Bone marrow (tissue), 2 donors: ENCODE measurements at places on chromosomes 13 and 19.

DNA sequence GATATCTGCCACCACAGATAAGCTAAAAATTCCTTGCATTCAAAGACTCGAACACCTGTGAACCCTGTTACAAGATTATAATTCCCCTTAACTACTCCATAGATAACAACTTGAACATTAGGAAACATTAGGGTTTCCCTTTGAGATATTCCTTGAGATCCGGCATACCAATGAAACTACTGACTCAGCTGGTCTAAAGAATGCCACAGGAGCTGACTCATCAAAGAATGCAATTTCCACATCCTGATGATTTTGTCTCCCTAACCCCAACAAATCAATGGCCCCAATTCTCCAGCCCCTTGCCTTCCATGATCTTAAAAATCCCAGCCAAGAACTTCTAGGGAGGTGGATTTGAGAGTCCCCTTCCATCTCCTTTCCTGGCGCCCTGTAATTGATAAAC is 35.6 kb upstream of the ZNF599 start:
- DNase-seq = no peak

GRCh38 chr19:5947435-5947834 is 30.5 kb downstream of the RANBP3 start:
- DNase-seq = no peak

- DNase-seq = no peak
Observed at GRCh38 chr13:27962128-27962841, 6.8 kb downstream of the CDX2 start.

- DNase-seq = no peak
Observed at GRCh38 chr13:61575973-61576372, 160.3 kb upstream of the PCDH20 start.

DNA sequence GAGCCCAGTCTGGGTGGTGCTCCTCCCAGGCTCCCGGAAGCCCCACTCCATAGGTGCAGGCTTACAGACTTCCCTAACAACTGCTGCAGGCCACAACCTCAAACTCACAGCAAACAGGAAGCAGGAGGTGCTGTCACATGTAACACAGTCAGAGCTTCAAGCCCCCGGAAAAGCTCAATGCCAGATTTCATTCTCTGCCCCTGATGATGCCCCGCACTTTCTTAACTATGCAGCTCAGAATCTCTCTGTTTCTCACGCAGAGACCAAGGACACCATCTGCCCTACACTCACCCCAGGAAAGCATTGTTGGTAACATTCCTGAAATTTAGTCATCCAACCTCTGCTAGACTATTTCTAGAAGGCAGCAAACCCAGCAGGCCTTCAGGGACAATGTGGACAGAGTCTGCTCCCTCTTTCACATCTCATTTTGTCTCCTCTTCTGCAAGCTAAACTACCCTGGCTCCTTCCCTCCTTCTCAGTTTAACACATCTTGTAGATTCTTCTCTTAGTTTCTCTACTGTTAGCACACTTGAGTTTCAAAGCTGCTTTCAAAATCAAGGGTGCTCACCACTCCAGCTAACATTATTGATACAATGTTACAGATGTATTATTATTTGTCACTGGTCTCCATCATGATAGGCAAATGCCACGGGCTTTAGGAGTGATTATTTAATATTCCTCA is 162.5 kb downstream of the KCTD12 start:
- no peak for DNase-seq

DNA sequence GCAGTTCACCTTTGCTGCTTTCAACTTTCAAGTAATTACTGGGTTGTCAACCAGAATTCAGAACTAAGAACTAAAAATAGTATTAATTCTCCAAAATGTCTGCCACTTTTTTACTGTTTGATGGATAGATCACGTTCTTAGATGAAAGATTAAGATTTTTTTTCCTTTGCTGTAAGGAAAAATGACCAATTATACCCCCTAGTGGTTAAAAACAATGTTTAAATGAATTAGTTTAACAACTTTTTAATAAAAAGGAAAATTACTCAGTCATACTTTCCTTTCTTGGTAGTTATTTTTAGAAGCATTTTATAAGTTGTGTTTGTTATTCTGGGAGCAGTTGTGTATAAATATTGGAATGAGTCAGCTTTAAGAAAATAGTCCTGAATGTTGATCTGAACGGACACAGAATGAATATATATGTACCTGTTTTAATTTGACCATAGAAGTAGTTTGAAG is 4.6 kb downstream of the TM9SF2 start:
- no peak for DNase-seq

DNA sequence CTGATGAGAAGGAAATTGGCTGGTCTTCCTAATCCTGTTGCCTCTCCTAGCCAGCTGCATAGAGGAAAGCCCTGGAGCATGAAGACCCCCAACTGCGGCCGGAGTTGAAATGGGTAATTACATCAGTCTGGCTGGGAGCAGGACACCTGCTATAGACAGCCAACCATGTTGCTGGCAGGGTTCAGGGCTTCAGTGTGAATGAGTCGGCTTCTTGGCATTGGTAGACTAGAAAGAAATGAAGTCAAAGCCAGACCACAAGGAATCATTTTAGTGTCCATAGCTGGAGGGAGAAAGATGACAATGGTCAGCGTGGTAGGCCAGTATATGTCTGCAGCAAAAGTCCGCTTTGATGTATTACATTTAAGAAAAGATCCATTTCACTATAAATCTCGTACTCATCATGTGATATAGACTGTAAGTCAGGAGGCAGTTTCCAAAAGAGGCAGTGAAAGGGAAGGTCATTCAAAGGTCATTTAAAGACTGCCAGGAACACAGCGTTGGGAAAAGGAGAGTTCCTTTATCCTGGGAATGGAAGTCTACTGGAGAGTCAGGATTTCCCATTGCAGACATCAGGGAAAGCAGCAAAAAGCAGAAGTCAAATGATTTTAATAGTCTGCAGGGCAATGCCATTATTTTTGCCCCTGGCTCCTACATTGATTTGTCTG is 262.7 kb downstream of the DNAJC15 start:
- DNase-seq = no peak

- DNase-seq = no peak
Observed at GRCh38 chr19:38711726-38712153, 32.5 kb downstream of the CAPN12 start.

DNA sequence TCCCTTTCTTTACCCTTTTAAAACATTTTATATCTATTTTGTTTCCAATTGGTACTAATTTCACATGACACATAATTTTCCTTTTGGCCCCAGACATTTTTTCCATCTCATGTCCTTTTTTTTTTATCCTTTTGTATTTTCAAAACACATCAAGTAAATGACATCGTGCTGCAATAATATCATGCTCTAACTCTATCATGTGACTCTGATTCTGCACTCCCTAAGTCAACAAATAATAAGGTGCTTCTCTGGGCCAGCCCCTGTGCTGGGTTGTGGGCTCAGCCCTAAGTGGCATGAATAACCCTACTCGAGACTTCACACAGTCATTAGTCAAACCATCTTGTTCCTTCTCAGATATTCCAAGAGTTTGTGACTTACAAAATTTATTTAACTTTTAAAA is 21.7 kb downstream of the NALCN start:
- no peak for DNase-seq

DNA sequence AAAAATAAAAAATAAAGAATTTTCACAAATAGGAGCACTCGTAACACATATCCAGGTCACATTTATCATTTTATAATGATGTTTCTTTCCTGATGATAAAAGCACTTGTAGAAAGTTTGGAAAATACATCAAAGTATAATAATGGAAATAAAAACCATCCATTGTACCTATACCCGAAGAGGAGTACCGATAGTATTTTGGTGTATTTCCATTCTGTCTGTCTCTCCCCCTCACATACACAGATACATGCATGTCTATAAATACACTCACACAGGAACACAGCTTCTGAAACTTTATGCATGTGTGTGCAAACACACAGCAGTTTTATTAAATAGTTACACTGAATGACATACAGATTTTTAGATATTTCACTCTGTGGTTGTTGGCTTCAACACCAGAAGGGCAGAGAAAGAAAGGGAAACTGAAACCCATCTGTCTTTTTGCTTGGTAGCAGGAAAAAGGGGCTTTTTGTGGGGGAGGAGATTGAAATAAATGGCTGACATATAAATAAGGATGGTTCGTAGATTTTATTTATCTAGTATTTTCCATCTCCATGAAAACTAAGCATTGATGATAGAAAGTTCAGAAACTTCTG is 114.8 kb downstream of the LRCH1 start:
- no peak for DNase-seq

DNA sequence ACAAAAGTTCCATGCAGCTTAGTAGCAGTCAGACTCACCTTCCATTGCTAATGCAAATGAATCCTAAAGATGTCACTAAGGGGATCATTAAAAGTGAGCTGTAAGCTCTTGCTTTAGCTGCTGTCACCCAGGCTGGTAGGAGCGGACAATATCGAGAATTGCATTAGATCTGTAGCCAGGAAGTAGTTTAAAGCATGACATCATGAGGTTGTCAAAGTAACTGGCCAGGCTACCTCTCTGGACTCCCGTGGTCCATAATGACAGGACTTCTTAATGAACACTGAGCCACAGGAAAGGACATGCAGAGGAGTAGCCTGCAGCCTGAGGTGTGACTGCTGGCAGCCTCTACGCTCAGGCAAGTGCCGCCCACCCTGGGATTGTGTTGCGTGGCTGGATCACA is 522.3 kb upstream of the NBEA start:
- DNase-seq = no peak

- DNase-seq = no peak
Observed at GRCh38 chr13:22926748-22927400, 253.9 kb upstream of the SGCG start.

GRCh38 chr13:48539550-48539949 is 6.7 kb upstream of the RCBTB2 start:
- no peak for DNase-seq

DNA sequence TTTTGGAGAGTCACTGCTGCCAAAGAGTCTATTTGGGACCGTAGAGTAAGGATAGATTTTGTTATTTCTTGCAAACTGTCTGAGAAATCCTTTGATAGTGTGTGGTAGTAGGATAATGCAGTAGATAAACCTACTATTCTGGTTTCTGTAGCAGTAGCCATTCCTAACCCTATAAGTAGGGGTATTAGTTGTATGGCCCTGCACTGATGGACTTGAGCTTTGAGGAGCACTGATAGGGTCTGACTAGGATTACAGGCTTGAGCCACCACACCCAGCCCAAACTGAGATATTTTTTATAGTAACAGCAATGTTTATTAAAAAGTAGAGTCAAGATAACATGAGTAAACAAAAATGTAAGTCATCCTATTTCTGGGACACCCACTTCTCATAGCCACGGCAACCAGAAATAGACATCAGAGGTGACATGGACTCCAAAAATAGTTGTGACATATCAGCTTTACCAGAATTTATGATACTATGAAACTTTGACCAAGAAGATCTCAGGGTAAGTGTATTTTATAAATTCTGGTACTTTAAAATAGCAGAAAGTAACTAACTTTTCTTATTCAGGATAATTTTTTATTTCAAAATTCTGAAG is 479.1 kb downstream of the SUCLA2 start:
- DNase-seq = no peak

DNA sequence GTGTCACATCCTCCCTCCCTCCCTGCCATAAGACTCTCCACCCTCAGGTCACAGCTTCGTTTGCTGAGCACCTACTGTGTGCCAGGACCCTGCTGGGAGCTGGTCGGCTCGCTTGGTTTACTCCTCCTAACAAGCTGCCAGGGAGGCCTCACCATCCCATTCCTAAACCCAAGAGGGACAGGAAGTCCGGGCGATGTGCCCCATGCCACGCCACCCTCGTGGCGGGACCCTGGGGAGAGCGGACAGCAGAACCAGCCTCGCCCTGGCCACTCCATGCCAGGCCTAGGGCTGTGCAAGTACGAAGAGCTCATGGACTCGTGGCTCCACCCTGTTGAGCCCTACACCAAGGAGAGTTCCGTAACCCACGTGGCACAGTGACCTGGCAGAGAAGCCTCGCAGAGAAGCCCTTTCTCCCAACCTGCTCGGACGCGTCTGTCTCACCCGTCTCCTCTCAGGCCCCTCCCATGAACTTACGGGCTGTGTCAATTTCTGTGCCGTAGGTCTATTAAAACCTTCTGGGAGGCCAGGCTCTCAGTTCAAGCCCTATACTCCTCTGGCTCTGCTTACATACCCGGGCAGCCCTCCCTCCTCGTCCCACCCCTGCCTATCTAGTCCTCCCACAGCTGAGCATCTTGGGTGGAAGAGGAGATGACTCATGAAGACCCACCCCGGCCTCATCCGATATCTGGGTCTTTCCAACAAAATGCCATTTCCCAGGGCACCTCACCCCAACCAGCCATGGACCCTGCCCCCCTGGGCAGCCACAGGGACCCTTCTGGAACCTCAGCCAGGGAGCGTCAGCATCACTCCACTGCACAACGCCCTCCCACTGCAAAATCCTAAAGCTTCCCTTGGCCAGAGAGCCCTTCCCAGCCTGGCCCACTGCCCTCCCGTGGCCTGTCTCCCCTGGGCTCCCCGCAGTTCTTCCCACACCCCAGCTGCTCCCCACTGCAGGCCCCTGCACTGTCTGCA is 2.6 kb downstream of the UBXN6 start:
- no peak for DNase-seq

DNA sequence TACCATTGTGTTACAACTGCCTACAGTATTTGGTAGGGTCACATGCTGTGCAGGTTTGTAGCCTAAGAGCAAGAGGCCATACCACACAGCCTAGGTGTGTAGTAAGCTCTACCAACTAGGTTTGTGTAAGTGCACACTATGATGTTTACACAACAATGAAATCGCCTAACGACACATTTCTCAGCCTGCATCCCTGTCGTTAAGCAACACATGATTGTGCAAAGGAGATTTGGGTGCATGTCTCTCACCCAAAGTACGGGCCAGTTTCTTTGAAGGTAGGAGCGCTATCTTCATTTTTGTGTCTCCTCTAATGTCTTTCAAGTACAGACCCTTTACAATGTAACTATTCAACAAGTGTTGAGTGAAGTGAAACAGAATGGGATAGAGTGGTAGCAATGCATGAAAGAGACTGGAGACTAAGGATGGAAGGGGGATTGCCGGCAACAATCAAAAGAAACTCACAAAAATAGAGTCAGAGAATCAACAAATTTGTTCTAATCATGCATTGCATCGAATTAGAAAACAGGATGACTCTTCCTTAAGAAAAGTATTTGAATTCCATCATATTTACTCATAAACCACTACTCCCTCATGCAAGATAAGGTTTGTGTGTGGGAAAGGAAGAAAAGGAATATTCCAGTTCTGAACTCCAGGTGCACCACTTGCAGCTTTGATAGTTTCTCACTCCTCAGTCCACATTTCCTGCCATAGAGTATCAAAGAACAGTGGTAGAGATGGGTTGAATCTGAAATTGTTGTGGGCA is 60.2 kb upstream of the TNFRSF19 start:
- no peak for DNase-seq

GRCh38 chr19:11781295-11782057 is 14.7 kb downstream of the ZNF441 start:
- DNase-seq = no peak
